ENCODE measurements at places on chromosomes 3 and 15.

DNA sequence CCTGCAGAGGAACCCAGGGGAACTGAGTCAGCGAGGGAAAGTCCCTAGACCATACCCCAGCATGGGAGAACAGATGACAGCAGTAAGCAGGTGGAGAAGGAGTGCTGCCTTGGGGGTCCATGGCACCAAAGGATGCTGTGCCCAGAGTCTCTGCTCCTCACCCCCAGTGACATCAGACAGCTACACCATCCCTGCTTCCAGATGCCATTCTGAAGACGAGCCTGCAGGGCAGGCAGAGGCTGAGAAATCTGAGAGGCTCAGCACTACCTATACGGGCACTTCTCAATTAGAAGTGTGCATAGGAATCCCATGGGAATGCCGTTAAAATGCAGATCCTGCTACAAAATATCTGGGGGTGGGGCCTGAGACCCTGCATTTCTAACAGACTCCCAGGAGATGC, 211.3 kb upstream of the NSMCE3 start:
- no peak for DNase-seq

GRCh38 chr15:66399276-66399675, 12.6 kb downstream of the MAP2K1 start:
- DNase-seq: no peak

- DNase-seq: no peak
These were observed 330.3 kb upstream of the THBS1 start for GRCh38 chr15:39250460-39251186.

DNA sequence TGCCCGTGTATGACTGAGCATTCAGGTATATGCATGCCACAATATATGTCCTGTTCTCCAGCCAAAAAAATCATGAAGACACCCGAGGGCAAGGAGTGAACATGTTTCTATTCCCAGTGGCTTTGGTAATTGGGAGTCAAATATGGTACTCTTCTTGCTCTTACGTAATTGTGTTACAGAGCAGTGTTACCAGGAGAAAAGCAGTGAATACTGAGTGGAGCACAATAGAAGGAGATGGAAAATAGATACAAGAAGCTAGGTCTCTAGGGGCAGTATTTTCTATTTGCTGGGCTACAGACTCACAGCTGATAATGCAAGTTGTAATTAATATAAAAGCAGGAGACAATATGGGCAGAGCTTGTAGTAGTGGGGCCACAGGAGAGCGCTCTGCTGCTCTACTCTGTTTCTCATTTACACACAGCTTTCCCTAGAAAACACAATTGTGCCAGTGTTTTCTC, 13.2 kb downstream of the MEIS2 start:
- no peak for DNase-seq

GRCh38 chr3:18127859-18128681, 297.1 kb downstream of the SATB1 start:
- no peak for DNase-seq

- no peak for DNase-seq
These were observed 299.6 kb downstream of the ULK4 start for GRCh38 chr3:41662288-41662687.

Measured in activated CD4-positive, alpha-beta T cell treated with anti-CD3 and anti-CD28 coated beads, Interleukin-2, Interleukin-4, amounts not matched to agents 100 ng/mL and 50 ng/mL, durations not matched to agents 16 hours and 8 hours (primary cell).